ENCODE measurements at places on chromosomes 4 and X. TPM values are rescaled to one million over a fixed set of nuclear protein-coding genes. Genes with fewer than 3 reads are reported as not detected.

DNA sequence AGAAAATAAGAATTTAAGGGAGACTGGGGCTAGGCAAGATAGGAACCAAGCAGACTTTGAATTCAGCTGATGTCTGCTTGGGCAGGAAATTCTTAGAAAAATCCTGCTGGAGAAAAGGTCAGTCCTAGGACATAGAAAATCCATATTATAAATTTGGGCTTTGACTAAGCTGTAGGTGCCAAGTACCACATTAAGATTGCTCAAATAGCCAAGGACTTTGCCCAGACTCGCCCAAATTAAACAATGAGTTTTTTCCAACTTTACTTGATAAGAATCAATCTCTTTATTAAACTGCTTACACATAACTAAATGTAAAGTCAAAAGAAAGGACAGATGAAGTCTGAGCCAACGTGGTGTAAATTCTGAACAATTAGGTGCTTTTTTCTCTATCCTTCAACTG is 95.4 kb downstream of the FUNDC1 start:
- H3K4me3 ChIP-seq: no peak overlapping the region
- H3K27me3 ChIP-seq: no peaks in the 10 kb centered on the region
- no peak for DNase-seq
- H3K27ac ChIP-seq: no peak overlapping the region

The CT45A5 gene
- not detected for total RNA-seq

GRCh38 chr4:38499101-38499500 is 164.9 kb upstream of the KLF3 start:
- no peak overlapping the region for H3K27ac ChIP-seq
- peaks cover 10% of the 10 kb centered on the region for H3K27me3 ChIP-seq
- no peak overlapping the region for H3K4me3 ChIP-seq
- H3K36me3 ChIP-seq: peaks cover 11% of the 10 kb centered on the region

DNA sequence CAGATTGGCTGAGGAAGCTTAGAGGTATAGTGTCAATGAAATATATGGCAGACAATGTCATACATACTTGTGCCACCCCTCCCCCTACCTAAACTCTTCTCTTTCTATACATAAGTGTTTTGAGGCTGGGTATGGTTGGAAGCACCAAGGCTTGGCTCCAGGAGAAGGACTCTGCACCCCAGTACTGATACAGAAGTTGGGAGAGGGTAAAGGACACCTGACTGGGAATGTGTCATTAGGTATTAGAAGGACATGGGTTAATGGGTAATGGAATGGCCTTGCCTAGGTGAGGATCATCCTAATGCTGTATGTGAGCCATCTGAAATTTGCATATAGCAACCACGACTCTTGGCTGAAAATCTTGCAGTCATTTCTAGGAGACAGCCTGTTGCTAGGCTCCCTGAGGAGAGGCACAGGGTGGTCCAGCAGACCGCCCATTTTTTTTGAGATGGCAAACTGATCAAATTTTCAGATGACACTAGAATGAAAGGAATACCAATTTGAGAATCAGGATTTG is 26.8 kb upstream of the AP1S2 start:
- no peaks in the 10 kb centered on the region for H3K36me3 ChIP-seq
- peaks cover 7% of the 10 kb centered on the region for H3K4me1 ChIP-seq
- no peaks in the 10 kb centered on the region for H3K27me3 ChIP-seq
- no peak overlapping the region for H3K4me3 ChIP-seq
- DNase-seq: no peak

DNA sequence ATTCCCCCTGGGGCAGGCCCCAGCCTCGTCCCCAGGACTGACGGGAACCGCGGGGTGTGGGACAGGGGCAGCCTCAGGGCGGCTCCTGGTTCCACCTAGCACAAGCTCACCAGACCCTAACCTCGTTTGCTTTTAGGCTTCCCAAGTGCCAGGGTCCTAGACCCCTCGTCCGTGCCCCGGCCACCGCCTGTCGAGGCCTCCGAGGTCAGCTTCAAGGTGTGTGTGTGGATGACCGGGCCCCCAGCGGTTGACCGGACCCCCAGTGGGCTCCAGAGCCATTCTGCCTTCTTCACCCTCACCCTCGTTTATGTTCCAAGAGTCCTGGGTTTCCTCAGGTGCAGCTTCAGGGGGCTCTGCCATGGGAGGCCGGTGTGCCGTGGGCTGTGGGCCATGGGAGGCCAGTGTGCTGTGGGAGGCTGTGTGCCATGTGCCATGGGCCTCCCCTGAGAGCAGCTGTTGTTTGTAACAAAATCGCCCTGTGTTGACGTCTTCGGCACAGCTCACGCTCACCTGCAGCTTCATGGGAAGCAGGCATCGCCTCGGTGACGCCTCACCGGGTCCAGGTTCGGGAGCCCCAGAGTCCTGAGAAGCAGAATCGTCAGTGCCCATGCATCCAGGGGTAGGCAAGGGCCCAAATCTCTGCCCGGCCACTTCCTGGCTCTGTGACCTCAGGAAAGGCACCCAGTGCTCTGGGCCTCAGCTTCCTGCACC is 43.0 kb upstream of the HMX1 start:
- no peak overlapping the region for H3K4me3 ChIP-seq
- DNase-seq: no peak
- H3K27me3 ChIP-seq: no peaks in the 10 kb centered on the region
- no peaks in the 10 kb centered on the region for H3K4me1 ChIP-seq
- H3K36me3 ChIP-seq: no peaks in the 10 kb centered on the region

- H3K36me3 ChIP-seq: peaks cover 26% of the 10 kb centered on the region
- no peak overlapping the region for H3K4me3 ChIP-seq
- H3K27ac ChIP-seq: no peak overlapping the region
- DNase-seq: no peak
These were observed 54.0 kb downstream of the METTL14 start for GRCh38 chr4:118739022-118739713.

- no peaks in the 10 kb centered on the region for H3K36me3 ChIP-seq
- DNase-seq: no peak
- no peaks in the 10 kb centered on the region for H3K27me3 ChIP-seq
- no peak overlapping the region for H3K4me3 ChIP-seq
- no peaks in the 10 kb centered on the region for H3K4me1 ChIP-seq
These were observed 173.0 kb upstream of the PCDH18 start for GRCh38 chr4:137705171-137705783.

The FRMPD3 gene
- total RNA-seq: not detected

The SH2D1A gene
- 64.4 TPM for total RNA-seq

The GRPR gene
- not detected for total RNA-seq

DNA sequence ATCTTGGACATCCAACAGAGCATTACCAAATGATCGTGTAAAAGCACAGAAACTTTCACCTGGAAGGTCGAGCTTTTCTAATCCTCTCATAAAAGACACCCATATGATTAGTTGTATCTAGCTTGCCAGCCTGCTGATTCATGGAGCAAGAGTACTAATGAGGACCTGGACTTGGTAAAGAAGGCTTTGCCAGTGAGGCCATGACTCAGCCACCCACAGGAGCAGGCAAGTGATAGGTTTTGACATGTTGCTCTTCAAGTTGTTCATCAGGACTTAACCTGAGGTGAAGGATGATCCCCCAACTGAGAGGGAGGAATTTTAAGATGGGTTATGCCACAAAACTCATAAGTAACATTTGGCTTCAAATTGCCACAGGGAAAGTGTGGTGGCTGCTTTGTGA is 24.7 kb upstream of the EPGN start:
- no peaks in the 10 kb centered on the region for H3K4me1 ChIP-seq
- no peak overlapping the region for H3K27ac ChIP-seq
- H3K4me3 ChIP-seq: no peak overlapping the region
- H3K27me3 ChIP-seq: no peaks in the 10 kb centered on the region
- no peak for DNase-seq
- H3K36me3 ChIP-seq: no peaks in the 10 kb centered on the region

The GK2 gene
- total RNA-seq: not detected

The RHOH gene
- 134 TPM for total RNA-seq

DNA sequence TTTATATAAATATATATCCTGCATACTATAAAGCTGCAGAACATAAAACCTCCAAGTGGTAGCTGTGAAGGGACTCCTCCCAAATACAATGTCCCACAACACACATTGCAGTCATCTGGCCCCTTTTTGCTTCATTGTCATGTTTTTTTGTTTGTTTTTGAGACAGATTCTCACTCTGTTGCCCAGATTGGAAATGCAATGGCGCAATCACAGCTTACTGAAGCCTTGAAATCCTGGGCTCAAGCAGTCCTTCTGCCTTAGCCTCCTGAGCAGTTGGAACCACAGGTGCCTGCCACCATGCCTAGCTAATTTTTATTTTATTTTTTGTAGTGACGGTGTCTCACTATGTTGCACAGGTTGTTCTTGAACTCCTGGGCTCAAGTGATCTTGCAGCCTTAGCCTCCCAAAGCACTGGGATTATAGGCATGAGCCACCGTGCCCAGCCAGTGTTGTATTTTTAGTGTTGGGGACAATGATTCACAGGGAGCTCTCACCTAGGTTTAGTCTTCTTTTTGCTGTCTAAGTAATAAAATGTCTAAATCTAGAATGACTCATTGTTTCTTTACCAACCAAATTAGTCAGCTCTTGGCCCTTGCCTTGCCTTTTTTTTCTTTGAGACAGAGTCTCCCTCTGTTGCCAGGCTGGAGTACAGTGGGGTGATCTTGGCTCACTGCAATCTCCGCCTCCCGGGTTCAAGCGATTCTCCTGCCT is 24.0 kb upstream of the XIAP start:
- peaks cover 6% of the 10 kb centered on the region for H3K27me3 ChIP-seq
- no peak overlapping the region for H3K27ac ChIP-seq

The SYTL4 gene
- total RNA-seq: not detected

GRCh38 chr4:13762130-13762529 is 134.6 kb upstream of the BOD1L1 start:
- H3K4me1 ChIP-seq: no peaks in the 10 kb centered on the region
- DNase-seq: no peak
- no peak overlapping the region for H3K4me3 ChIP-seq
- no peaks in the 10 kb centered on the region for H3K27me3 ChIP-seq
- no peaks in the 10 kb centered on the region for H3K36me3 ChIP-seq
- no peak overlapping the region for H3K27ac ChIP-seq

GRCh38 chrX:1853447-1853846 is 238.6 kb downstream of the ASMT start:
- no peak overlapping the region for H3K27ac ChIP-seq
- no peak for DNase-seq
- no peaks in the 10 kb centered on the region for H3K36me3 ChIP-seq
- no peaks in the 10 kb centered on the region for H3K27me3 ChIP-seq
- no peak overlapping the region for H3K4me3 ChIP-seq

DNA sequence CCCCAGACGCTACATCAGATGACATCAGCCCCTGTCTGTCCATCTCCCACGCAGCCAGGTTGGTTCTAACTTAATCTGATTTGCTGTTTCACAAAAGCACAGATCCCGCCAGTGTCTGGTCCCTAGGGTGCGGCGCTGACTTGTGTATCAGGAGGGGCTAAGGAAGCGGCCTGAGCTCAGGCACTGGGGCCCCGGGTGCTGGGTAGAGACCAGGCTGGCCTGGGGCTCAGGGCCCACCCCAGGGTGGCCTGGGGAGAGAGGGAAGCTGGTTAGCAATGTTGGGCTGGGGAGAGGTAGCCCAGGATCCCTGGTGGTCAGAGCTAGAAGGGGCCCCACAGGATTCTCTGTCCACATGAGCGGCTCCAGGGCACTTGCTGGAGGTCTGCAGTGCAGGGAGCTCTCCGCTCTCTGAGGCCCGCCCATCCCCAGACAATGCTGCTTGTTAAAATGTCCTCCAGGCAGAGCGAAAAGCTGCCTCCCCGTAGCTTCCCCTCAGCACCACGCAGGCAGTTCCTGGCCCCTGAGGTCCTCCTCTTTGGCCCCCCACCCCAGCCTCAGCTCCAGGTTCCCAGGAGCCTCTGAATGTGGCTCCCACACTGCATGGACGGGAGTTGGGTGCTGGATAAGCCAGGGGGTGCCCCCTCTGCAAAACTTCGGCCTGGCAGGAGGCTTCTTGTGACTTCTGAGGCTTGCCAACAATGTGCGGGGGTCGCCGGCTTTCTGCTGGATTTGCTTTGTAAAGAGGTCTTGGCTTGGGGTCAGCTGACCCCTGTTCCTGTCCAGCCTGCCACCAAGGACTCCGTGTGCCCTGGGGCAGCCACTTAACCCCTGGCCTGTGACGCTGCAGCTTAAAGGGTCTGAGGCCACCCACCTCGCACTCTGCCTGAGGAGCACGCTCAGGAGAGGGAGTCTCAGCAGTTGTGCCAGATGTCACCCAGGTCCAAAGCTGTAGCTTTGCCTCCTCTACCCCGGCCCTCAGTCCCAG is 112.9 kb downstream of the CPZ start:
- no peak for DNase-seq
- H3K27me3 ChIP-seq: no peaks in the 10 kb centered on the region
- no peaks in the 10 kb centered on the region for H3K36me3 ChIP-seq
- H3K4me3 ChIP-seq: no peak overlapping the region
- no peaks in the 10 kb centered on the region for H3K4me1 ChIP-seq

The ZNF711 gene
- 0.45 TPM for total RNA-seq

DNA sequence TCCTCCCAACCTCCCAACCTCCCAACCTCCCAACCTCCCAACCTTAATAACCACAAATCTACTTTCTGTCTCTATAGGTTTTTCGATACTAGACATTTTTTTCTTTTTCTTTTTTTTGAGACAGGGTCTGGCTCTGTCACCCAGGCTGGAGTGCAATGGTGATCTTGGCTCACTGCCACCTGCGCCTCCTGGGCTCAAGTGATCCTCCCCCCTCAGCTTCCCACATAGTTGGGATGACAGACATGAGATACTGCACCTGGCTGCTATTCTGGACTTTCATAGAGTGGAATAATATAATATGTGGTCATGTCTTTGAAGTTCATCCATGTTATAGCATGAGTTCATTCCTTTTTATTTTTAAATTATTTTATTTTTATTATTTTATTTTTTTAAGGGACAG is 39.5 kb upstream of the ZFX start:
- no peak overlapping the region for H3K4me3 ChIP-seq
- H3K4me1 ChIP-seq: no peaks in the 10 kb centered on the region
- H3K27ac ChIP-seq: no peak overlapping the region
- H3K36me3 ChIP-seq: no peaks in the 10 kb centered on the region

DNA sequence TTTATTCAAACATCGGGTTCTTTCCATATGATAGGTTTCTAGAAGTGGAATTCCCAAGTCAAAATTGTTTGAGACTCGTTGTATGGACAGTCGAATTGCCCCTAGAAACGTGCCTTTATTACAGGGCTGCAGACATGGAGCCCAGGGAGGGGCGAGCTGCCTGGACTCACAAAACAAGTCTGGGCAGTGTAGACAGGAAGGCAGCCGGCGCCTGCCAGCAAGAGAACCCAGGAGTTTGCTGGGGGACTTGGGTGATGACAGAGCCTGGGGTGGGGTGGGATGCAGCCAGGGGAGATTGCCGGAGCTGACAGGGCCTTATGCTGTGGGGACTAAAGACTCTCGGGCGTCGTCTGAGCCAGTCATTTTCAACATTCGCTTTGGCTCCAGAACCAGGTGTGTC is 107.4 kb upstream of the MSX1 start:
- peaks cover 8% of the 10 kb centered on the region for H3K27me3 ChIP-seq
- no peak overlapping the region for H3K27ac ChIP-seq
- no peak overlapping the region for H3K4me3 ChIP-seq
- no peaks in the 10 kb centered on the region for H3K4me1 ChIP-seq

Data from activated CD4-positive, alpha-beta T cell treated with anti-CD3 and anti-CD28 coated beads, Interleukin-2, amount 10 ng/mL, durations not matched to agents 7 days and 5 days (primary cell).